ENCODE measurements at places on chromosomes 12 and 14. TPM values are rescaled to one million over a fixed set of nuclear protein-coding genes. Genes with fewer than 3 reads are reported as not detected.

DDX51 gene
- total RNA-seq = 33.3 TPM

AMDHD1 gene
- 0.30 TPM for total RNA-seq

SMIM41 gene
- not detected for total RNA-seq

OR6C2 gene
- total RNA-seq = not detected

KRT78 gene
- not detected for total RNA-seq

OR6C6 gene
- total RNA-seq = not detected

TGM1 gene
- 6.4 TPM for total RNA-seq

OAS1 gene
- total RNA-seq = not detected

LHX5 gene
- total RNA-seq = 1.8 TPM

CLEC9A gene
- not detected for total RNA-seq

GLS2 gene
- total RNA-seq = 0.30 TPM

POTEM gene
- not detected for total RNA-seq

CALCOCO1 gene
- total RNA-seq = 34.0 TPM

ANO2 gene
- total RNA-seq = 1.9 TPM

PLEKHG7 gene
- total RNA-seq = not detected

PTPRO gene
- total RNA-seq = 3.1 TPM

DHRS4 gene
- 19.7 TPM for total RNA-seq

DNA sequence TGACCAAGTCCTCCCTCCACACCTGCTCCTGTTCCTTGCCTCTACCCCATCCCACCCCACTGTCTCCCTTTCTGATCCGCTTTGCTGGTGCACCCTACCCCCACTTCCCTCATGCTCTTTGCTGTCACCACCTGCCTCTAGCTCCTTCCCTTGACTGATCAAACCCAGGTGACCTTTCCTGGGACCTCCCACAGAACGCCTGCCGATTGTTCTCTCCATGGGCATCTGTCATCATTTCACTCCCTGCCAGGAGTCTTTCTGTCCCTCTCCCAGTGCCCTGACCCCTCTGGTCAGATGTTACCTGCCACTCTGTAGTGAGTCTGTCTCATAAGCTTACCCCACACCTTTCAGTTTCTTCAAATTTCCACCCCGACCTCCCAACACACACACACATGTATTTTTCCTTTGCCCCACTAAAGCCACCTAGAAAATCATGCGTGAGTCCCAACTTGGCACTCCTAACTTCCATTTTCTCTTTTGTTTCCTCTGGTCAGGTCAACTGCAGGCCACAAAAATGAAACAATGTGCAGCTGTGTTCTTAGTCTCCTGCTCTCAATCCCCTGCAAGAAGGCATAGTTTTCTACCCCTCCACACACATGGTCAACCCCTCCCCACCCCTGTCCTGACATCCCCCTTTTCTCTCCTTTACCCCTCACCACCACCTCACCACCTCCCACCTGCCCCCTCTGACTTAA is 229.8 kb downstream of the DPF3 start:
- DNase-seq = no peak

- no peak for DNase-seq
Observed at GRCh38 chr14:90005939-90006530, 50.3 kb downstream of the TDP1 start.

DNA sequence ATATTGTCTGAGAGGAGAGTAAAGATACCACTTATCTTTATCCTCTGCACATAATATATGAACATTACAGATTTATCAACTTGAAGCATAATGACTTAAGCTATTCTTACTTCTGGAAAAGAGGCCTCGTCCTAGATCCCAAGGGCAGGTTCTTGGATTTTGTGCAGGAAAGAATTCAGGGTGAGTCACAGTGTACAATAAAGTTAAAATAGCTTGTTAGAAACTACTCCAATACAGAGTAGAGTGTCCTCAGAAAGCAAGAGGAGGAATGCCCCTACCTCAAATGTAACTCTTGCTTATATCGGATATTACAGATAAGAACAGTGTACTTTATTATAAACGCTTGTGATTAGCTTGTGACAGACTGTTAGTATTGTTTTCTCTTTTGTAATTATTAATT is 41.9 kb upstream of the ABCC9 start:
- no peak for DNase-seq

DNA sequence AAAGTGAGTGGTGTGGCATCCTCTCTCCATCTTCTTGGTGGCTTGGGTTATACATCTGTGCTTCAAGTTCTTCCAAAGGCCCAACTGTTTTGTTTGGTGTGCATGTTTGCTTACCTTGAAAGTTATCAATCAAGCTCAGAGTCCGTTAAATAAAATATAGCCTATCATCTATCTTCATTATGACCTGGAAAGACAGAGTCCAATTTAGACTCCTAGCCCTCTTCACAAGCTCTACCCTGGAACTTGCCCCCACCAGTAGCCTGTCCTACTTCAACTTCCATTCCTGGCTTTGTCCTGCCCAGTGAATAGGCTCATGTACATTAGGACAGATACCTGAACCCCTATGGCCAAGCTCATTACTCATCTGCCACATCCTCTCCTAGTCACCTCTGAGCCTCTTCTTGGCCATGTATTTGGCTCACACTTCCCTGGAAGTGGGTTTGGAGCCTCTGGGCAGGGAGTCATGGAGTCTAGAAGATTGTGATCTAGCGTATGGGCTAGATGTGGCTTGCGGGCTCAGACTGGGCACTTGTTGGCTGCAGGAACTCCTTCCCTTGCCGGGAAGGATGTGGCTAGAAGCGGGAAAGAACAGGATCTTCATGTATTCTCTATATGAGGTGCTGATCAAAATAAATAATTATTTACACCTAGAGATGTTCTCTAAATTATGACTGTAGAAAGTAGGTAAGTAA is 6.4 kb upstream of the SSTR1 start:
- DNase-seq = no peak

DNA sequence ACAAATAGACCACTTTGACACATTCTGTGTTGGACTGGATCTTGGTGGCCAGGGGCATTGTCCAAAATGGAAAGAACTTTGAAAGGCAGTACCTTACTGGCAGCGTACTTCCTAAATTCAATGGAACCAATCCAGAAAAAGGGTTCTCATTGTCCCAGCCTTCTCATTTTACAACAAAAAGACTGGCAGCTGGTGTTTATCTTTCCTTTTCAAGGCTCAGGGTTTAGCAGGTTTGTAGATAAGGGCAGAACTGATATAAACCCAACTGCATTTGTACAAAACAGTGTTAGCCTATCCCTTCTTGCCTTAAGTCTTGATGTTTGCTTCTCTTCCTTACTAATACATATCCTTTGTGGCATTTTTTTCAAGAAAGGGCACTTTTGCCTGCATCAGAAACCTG is 7.7 kb downstream of the THAP2 start:
- no peak for DNase-seq

DNA sequence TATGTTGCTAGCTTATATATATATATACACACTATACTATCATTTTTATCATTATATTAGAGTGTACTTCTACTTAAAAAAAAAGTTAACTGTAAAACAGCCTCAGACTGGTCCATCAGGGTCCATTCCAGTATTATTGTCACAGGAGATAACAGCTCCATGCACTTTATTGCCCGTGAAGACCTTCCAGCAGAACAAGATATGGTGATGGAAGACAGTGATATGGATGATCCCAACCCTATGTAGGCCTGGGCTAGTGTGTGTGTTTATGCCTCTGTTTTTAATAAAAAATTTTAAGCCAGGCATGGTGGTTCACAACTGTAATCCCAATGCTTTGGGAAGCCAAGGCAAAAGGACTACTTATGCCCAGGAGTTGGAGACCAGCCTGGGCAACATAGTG is 86.2 kb downstream of the GCH1 start:
- no peak for DNase-seq

- no peak for DNase-seq
Observed at GRCh38 chr14:103530390-103530789, 1.4 kb downstream of the TRMT61A start.

- DNase-seq = no peak
Observed at GRCh38 chr12:129848876-129849275, 54.9 kb downstream of the TMEM132D start.

DNA sequence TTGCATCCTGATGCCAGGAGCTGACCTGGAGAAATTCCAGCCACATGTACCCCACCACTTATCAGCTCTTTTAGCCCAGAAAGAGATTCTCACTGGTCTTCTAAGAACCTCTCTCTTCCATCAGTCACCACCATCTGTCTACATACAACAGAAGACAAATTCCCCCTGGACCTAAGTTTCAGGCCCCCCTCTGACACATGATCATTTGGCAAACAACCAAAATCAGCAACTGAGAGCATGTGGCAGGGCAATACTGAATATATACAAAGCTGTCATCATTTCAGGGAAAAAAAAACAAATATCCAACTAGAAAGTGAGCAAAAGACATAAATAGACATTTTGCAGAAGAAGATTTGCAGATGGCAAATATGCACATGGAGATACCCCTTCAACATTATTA is 180.2 kb downstream of the FOXN3 start:
- DNase-seq = no peak

GRCh38 chr12:52073531-52074381 is 4.0 kb downstream of the ATG101 start:
- no peak for DNase-seq

DNA sequence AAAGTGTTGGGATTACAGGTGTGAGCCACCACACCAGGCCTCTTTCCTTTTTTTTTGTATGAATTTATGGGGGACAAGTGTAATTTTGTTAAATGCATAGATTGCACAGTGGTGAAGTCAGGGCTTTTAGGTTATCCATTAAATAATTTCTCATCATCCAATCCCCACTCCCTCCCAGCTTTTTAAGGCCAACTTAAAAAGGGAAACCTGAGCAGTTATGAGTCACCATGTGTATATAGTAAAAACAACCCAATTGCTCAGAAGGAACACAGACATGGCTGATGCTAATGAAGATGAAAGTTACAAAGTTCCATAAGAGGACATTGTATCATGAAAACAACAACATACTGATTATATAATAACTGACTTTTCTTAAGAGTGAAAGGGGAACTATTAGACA is 25.6 kb upstream of the ARID2 start:
- no peak for DNase-seq

GRCh38 chr12:112031472-112031871 is 18.2 kb downstream of the ERP29 start:
- no peak for DNase-seq

DNA sequence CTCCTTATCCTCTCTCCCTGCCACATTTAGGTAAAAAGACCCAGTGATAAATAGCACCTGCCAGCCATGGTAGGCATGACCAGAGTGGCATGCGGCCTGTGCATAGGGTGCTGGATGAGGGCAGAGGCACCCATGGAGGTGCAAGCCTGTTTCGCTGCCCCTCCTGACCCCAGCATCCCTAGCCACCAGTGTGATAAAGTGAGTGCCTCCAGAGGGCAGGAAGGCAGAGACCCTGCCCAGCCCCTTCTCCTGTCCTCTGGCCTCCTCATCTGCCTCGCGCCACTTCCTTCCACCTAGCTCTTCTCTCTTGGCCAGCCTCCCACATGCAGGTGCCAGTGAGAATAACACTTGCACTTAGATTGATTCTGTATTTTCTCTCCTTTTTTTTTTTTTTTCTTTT is 108.3 kb upstream of the FUT8 start:
- no peak for DNase-seq

GRCh38 chr14:20998674-20999366 is at the start of gene SLC39A2:
Gene SLC39A2, plus strand, starts transcription at chr14:20999293. Its CDS starts 154 bp downstream, at chr14:20999447.
- no peak for DNase-seq

DNA sequence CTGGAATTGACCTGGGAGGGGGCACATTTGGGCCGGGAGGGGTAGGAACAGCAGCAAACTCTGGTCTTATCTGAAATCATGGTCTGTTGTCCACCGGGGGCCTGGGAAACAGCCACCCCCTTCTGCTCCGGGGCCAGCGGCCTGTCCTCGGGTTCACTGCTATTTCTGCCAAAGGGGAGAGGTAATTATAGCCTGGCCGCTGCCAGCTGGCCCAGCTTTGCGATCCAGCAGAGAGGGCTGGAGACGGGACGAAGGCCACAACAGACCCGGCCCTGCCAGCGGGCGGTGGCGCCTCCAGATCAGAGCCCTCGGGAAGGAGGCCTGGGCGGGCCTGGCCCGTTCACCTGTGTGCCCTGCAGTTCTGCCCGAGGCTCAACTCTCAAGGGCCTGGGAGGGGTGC is at the start of gene C14orf180:
C14orf180 (plus strand) TSS at position 258 of the 400 bp plus-strand sequence. CDS start 6,667 bp downstream, outside the sequence.
- no peak for DNase-seq

DNA sequence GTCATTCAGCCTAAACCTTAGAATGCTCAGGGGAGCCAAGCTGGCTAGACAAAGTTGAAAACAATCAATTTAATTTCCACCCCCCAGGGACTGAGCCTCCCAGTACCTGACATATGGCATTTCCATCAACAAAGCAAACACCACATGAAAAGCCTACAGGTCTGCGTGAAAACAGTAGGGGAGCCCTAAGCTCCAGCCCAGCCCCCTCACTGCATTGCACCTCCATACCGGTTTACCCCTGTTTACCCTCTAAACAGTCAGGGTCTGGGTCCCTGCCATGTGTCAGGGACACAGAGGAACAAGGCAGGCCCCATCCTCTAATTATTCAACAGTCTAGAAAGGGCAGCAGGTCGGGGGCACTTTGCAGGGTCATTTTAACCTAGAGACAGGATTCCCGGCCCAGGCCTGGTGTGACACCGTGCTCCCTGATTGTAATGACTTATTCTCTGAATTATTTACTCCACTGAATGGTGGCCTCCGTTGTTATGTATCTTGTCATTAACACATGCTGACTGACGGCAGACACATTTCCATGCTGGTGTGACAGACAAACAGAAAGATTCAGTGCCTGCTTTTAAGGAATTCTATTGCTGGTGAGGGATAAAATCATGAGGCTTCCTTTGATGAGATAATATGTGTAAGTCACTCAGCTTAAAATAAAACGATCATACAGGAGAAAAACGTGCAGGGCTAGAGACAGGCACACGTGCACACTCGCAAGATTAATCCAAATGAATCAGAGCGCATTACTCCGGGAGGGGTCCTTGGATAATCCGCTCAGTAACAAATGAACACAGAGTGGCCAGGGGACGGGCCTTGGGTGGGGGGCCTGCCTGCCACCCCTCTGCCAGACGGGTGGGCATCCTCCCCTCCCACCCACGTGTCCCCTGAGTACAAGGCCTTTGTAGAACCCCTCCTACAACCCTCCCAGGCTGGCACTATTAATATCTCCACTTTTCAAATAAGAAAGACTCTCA is 23.2 kb downstream of the CCDC88C start:
- no peak for DNase-seq

GRCh38 chr14:29217813-29218450 is 451.3 kb downstream of the FOXG1 start:
- no peak for DNase-seq

- DNase-seq = peak; percentile 75
Observed at GRCh38 chr12:117854339-117855012, 114.3 kb downstream of the KSR2 start.

GRCh38 chr12:51320695-51321320 is 3.2 kb downstream of the BIN2 start:
- peak; percentile 8 for DNase-seq

- no peak for DNase-seq
Observed at GRCh38 chr12:71694099-71694820, 8.4 kb downstream of the TMEM19 start.

- DNase-seq = no peak
Observed at GRCh38 chr12:2970744-2971143, 11.5 kb downstream of the TEAD4 start.

DNA sequence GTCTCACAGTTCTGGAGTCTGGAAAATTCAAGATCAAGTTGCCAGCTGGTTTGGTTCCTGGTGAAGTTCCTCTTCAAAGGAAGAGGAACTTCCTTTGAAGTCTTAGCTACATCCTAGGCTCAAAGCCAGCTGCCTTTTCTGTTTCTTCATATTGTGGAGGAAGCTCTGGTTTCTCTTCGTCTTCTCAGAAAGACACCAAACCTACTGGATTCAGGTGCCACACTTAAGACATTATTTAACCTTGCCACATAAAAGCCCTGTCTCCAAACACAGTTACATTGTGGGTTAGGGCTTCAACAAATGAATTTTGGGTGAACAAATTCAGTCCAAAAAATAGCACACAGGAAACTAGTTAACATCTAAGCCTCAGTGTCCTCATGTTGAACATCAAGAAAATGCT is 1019.8 kb downstream of the GALC start:
- DNase-seq = no peak
